ENCODE measurements at places on chromosomes 7 and 10.
A peak's percentile ranks its signal among the peaks of the same experiment; 100 is the strongest.

- no peak for DNase-seq
Observed at GRCh38 chr10:69216577-69217118, 3.5 kb upstream of the HKDC1 start.

GRCh38 chr10:34171957-34172527 lies 643.1 kb downstream of the PARD3 start:
- no peak for DNase-seq

DNA sequence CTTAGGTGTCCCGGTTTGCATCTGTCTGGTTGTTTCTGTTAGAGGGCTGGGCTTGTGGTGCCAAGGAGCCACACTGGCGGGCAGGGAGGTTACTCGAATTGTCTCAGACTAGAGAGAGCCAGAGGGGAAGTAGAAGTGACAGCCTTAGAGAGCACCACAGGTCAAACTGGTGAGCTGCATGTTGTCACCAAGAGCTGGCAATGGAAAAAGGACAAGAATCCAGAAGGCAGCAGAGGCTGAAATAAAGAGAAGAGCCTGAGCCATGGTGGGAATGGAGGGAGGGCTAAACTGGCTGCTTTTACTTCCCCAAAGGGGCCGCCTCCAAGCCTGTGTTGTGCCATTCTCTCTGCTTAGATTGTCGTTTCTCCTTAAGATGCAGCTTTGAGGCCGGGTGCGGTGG lies 31.1 kb upstream of the RHBDD2 start:
- DNase-seq = no peak

GRCh38 chr7:100071018-100071723 lies 10.4 kb downstream of the ZNF3 start:
- DNase-seq = no peak

DNA sequence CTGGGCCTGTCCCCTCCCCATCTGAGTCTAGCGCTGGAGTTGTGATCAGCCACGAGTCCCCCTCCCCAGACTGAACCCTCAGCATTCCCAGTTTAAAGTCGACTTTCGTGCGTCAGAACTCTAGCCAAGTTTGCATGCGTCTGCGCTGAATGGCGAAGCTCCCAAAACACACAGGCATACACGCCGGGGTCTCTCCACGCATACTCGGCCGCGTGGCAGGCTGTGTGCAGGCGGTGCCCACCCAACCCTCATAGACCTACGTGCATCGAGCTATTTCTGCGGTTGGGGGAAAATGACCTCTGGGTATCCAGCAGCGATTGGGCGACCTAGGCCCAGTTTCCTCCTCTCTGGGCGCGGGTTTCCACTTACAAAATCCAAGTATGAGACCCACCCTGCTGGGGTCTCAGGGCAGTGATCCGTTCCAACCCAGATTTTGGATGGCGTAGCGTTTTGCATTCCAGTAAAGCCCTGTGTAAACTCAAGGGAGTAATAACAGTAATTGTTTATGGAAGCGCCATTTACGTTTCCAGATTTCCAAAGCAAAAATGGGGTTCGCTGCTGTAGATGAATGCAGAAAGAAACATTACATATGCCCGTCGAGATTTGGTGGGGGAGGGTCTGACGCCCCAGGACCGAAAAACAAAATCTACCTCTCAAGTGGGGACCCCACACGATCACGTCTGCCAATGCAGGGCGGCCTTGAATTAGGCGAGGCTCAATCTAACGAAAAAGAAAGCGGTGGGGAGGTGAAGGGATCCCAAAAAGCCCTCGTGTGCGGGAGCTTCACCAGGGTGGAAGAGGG lies 2.0 kb upstream of the HMX3 start:
- DNase-seq = no peak

GRCh38 chr10:14153570-14154055 lies 177.1 kb downstream of the FRMD4A start:
- no peak for DNase-seq

- peak; percentile 42 for DNase-seq
Observed at GRCh38 chr7:96414931-96415292, 93.0 kb upstream of the SLC25A13 start.

GRCh38 chr7:98826811-98827231 lies 43.0 kb downstream of the TMEM130 start:
- DNase-seq = no peak

DNA sequence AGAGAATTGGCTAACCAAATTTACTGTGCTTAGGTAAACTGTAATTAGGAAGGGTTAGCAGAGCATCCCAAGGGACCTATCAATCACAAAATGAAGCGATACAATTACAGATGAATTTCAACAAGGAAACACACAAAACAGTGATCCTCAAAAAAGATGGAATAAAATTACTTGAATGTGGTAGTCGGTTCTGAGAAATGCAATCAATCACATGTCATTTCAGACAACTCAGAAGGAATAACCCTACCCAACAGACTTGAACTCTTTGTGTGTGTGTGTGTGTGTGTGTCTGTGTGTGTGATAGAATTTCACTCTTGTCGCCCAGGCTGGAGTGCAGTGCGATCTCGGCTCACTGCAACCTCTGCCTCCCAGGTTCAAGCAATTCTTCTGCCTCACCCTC lies 43.5 kb downstream of the ST8SIA6 start:
- no peak for DNase-seq

DNA sequence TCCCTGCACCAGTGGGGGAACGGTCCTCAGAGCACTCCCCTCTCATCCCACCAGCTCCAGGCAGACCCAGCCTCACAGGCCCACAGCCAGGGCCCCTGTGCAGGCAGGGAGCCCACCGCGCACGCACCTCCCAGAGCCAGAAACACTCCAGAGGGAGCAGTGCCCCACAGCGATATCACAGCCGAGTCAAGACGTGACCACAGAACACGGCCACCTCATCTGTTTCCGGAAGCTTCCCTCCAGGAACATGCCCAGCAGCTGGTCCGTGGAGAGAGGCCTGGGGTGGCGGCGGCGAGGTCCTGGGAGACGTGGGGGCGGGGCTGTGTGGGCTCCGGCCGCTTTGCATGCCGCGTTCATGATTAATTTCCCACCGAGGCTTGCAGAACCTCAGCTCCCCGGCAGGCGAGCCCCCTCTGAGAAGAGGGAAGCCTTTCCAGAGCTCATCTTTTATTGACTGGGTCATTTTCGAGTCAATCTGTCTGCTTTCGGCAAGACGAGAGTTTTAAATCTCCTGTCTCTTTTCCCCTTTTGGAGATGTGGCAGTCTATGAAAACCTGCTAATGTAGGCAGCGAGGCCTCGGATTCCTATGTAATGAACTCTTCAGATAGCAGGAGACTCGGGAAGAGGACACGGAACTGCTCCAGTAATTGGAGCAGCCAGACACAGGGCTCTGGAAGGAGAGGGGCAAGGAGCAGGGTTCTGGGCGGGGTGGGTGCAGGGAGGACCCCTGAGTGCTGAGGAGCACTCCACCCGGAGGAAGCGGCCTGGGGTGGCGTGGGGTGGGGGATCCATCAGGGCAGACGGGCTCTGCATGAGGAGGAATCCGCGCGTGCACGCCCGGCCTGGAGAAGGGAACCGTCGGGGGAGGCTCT lies 242.8 kb downstream of the ELFN1 start:
- no peak for DNase-seq
